Stimulated activated CD8-positive, alpha-beta memory T cell treated with anti-CD3 and anti-CD28 coated beads, Interleukin-7, amount 100 ng/mL, for 4 hours (primary cell): ENCODE measurements at places on chromosomes 6 and 20.

- DNase-seq = no peak
Measured at GRCh38 chr20:63772781-63773518, 33.4 kb downstream of the SLC2A4RG start.

- no peak for DNase-seq
Measured at GRCh38 chr20:63074631-63075030, 67.9 kb upstream of the BHLHE23 start.

- DNase-seq = no peak
Measured at GRCh38 chr6:125913864-125914351, 42.7 kb upstream of the HINT3 start.

GRCh38 chr6:14983599-14984518 lies 262.0 kb upstream of the JARID2 start:
- no peak for DNase-seq

- DNase-seq = no peak
Measured at GRCh38 chr6:126696921-126697693, 357.2 kb downstream of the CENPW start.
